ENCODE measurements at places on chromosomes 3 and 15.

DNA sequence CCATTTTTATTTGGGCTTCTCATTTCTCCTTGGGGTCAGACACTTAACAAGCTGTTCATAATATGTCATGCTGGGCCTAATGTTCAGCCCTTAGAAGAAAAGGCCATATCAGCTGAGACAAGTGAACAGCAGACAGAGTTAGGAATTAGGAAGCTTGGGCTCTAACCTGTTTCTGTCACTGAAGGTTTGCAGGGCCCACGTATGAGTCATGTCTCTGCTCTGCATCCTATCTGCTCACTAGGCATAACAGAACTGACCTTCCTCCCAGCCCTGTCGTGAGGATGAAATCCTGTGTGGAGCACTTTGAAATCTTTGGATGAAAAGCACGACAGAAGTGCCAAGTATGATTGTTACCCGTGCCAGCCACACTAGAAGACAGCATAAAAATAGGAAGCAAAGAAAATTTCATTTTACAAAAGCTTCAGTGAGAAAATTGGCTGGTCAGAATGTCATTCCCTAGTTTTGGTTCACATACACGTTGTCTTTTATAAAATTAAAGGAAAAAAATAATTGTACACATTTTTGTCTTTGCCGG is 26.5 kb upstream of the CD47 start:
- DNase-seq = peak; percentile 7

DNA sequence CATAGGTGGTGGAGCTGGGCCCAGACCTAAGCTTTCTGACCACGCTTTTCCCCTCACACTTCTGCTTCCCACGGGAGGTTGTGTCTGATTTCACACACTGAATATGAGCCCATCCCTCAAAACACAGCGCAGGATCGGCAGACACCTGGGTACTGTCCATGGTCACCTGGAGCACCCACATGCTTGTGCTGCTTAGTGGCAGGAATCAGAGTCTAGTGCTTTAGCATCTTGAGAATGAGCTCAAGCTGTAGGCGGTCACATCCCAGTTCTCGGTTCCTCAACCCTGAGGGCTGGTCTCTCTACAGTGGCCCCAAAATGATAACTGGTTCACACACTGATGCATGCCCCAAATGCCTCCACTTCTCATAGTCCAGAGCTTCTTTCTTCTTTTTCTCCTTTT is 111.0 kb downstream of the SEMA5B start:
- DNase-seq = no peak

- DNase-seq = peak; percentile 37
Measured at GRCh38 chr3:38131621-38132369, 5.1 kb downstream of the ACAA1 start.

DNA sequence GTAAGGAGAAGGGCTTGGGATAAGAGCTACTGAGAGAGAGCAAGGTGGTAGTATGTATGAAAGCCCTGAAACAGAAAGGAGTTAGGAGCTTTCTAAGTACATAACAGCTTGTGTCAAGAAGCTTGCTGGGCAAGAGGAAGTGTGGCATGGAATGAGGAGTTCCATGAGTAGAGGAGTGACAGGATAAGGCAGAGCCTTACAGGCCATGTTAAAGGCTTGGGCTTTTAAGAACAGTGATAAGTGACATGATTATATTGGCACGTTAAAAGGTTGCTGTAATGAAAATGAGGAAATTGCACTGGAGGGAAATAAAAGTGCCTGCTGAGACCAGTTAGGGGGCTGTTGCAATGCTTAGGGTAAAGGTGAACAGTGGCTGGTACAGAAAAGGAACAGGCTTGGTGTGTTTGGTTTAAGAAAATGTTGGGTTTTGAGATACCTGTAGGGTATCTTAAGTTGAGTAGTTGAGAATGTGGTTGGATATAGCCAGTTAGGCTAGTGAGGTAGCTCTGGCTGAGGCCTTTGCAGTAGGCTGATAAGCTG is 49.0 kb downstream of the MEF2A start:
- no peak for DNase-seq

GRCh38 chr3:53069422-53070068 is 23.7 kb upstream of the SFMBT1 start:
- peak; percentile 26 for DNase-seq

- no peak for DNase-seq
Measured at GRCh38 chr15:55868707-55869106, 124.7 kb downstream of the NEDD4 start.

DNA sequence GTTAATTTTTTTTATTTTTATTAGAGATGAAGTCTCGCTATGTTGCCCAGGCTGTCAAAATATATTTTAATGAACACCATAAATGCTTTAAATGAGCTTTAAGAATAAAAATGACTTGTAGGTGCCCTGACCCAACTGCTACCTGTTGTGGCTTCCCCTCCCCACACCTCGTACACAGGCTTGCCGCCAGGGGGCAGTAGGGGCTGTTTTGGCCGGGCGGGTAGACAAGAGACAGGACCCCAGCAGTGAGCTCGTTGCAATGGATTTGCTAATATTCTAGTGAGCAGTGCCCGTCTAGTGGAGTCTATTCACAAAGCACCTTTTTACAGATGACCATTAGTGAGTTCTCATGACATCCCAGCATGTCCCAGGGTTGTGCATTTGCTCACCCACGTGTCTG is 418.1 kb downstream of the OCA2 start:
- no peak for DNase-seq

DNA sequence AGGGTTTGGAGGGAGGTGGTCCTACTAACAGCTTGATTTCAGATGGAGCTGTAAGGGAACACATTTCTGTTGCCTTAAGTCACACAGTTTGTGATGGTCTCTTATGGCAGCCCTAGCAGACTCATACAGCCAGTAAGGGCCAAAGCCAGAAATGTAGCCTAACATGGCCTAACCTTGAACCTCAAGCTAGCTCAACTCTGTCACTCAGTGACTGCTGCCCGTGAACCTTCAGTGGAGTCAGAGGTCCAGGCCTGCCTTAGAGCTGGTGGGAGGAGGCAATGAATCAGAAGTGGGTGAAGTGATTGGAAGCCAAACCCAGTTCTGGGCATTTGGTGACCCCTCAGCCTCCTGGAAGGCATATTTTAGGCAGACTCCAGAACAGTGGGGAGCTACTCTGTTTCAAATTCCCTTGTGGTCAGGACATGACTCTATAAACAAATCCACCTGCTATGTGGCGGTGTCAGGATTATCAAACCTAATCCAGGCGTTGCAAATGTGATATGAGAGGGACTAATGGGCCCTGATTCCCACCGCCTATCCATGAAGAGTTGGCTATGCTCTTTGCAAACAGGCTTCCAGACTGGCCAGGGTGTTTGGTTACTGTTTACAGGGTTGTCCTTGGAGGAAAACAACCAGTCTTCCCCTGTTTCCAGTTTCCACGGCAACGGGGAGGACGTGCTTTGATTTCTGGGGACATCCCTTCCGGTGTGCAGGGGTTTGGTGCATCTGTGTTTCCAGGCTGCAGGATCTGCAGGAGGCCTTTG is 105.9 kb upstream of the AGBL1 start:
- DNase-seq = no peak

DNA sequence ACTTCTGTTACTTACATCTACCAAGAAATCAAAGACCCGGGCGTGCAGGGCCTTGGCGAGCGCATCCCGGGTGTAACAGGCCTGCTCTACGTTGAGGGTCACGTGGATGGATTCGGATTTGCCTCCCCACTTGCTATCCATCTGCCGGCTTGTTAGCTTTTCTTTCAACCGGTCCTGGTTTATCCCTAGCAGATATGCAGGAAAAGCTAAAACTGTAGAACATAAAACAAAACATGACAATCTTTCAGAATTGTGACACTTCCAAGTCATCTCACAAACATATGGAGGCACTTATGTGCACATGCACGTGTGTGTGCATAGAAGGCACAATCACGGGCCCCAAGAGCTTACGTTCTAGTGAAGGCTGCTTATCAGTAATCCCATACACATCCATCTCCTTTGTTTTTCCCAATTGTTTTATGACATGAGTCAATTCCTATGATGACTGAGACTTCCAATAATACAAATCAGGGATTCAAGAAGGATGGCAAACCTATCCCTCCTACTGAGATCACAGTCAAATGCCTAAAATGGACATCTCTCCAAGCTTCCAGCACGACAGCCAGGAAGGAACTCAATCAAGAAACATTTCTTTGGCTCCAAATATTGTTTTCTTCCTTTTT is 11.3 kb downstream of the LDHAL6B start:
- no peak for DNase-seq

GRCh38 chr3:14295037-14295436 is 107.4 kb upstream of the SLC6A6 start:
- no peak for DNase-seq

GRCh38 chr15:83960192-83960829 is 275.3 kb upstream of the GOLGA6L4 start:
- no peak for DNase-seq

- no peak for DNase-seq
Measured at GRCh38 chr3:183081459-183082183, 17.7 kb downstream of the MCCC1 start.

DNA sequence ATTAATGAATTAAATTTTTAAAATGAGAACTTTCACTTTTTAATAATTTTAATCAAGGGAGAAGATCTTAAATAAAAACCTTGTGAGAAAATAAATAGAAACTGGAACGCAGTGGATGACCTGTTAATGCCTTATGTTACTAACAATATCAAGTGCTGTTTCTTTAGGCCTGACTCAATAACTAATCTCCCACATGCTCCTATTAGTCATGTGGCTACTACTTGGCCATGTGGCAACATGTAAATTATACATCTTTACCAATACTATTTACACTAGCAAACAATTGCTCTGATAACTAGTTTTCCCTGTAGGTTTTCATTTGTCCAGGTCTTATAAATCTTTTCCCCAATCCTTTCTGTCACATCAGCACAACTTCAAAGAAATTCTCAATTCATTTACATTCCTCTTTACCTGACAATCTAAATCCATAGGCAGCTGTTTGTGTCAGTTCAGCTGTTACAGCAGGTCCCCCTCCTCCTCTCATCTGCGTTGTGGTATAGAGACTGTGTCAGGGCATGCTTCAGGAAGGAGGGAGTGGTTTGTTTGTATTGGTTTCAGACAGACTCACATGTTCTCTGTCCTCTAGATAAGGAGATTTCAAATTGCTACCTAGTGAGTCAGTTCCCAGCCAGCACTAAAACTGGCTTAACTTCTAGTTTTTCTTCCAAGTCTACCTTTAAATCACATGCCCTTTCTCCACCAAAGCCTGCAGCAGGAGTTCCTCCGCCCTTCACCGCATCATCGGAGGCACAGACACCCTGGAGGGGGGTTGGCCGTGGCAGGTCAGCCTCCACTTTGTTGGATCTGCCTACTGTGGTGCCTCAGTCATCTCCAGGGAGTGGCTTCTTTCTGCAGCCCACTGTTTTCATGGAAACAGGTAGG is 11.3 kb upstream of the C3orf52 start:
- peak; percentile 83 for DNase-seq

- no peak for DNase-seq
Measured at GRCh38 chr3:116281313-116282143, 163.8 kb downstream of the LSAMP start.

DNA sequence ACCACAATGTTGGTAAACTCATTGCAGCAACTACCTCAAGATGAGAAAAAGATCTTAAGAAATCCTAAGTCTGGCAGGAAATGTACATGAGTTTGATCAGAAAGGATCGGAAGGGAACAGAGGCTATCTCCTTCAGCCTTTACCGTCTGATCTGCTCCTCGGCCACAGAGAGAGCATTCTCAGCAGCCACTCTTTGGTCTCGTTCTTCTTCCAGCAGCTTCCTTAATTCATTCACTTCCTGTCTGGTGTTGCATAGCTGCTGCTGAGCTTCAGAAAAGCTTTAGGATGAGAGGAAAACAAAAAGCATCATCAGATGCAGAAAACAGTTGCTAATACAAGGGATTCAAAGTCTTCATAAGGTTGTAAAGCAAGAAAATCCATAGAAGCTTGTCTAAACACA is 6.6 kb upstream of the HCLS1 start:
- DNase-seq = no peak

DNA sequence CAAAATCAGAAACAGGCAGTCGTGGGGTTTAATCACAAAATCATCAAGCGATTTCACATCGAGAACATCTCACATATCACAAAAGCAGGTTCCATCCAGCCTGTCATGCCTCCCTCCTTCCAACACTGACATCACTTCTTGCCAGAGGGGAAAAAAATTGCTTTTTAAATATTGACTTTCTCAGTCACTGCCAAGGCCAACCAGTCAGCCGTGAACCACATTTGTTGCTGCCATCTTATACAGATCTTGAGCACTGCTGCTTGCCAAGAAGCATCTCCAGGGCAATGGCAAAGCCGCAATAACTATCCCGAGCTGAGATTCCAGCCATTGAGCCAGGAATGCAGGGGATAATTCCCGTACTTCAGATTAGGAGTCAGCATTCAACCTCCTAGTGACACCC is 174.6 kb downstream of the ANXA2 start:
- no peak for DNase-seq

DNA sequence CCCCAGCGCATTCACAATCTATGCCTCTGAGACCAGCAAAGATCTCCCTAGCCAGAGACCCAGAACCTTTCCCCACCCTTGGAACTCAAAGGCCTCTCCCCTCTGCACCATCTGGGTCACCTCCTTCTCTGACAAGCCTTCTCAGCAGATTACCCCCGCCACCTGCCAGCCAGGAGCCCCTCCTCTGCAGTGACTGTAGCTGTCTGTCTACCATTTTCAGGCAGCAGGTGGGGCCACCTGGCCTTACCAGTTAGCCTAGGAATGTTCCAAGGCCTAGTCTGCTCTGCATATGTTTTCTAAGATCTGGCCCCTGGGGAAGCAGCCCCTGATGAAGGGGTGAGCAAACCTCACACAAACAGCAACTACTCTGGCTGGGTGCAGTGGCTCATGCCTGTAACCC is 2.4 kb downstream of the MYLK start:
- no peak for DNase-seq

DNA sequence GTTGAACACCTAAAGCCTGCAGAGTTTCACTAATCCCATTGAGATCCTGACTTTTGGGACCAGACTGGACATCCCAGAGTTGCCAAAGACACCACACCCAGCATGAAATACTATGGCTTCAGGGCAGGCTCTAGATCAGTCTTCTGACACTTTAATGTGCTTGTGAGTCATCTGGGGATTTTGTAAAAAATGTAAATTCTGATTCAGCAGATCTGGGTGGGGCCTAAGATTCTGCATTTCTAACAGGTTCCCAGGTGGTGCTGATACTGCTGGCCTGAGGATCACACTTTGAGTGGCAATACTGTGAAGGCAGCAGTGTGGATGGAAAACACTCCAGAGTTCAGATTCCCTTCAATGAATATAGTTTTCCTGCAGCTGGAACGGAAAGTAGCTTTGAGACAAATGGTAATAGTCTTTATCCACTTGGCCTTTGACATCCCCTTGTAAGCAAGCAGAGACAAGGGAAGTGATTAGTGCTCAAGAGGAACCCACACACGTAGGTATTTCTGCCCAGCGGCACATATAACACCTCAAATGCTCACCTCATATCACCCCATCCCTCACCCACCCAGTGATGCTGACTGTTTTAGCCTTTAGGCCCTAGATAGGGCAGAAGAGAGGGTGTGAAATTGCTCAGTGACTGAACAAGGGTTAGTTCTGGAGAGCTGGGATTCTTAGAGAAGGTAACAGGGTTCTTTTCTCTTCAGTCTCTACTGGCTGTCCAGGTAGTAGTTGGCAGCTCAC is 51.5 kb upstream of the GSK3B start:
- peak; percentile 70 for DNase-seq

DNA sequence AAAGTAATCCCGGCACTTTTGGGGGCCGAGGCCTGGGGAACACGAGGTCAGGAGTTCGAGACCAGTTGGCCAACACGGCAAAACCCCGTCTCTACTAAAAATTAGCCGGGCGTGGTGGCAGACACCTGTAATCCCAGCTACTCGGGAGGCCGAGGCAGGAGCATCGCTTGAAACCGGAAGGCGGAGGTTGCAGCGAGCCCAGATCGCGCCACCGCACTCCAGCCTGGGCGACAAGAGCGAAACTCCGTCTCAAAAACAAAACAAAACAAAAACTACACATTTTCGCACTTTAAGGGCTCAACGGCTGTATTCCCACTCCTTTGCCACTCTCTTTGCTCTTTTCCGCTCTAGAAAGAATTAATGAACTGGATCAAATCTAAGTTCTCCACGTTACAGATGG is 763 bp upstream of the TRNT1 start:
- no peak for DNase-seq
